ENCODE measurements at places on chromosomes 12 and 14.

GRCh38 chr12:131015581-131016337 is 62.1 kb downstream of the ADGRD1 start:
- no peak for DNase-seq

GRCh38 chr12:83573671-83574070 is 887.0 kb downstream of the TMTC2 start:
- DNase-seq = no peak

GRCh38 chr12:50775251-50775650 is 11.3 kb downstream of the ATF1 start:
- DNase-seq = no peak

DNA sequence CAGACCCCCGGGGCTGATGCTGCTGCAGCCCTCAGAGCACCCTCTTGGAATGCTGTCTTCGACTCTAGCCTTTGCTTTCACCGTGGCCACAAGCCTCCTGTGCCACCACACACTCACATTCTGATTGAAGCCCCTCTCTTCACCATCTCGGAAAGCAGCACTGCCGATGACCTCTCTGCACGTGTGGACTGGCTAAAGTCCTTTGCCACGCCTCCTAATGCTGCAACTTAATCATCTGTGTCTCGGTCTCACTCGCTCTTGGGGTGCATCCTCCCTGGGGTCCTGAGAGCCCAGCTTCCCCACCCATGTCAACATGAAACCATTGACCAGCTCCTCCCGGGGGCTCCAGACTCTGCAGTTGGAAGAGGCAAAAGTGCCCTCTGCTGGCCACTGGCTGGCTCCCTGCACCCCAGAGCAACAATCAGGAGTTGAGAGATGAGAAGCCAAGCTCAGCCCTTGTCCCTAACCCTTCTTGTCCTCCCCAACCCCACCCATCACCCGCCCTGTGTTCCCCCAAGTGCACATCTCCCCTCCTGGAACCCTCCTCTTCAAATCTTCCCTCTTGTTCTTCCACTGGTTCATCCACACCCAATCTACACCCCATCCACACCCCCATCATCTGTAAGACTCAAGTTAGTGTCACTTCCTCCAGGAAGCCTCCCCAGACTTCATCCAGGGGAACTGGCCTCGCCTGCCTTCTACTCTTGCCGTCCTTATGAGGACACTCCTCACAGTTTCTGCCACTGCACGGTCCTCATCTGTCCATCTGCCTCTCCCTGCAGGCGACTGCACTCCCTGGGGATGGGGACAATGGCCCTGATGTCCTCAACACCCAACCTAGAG is 23.6 kb upstream of the FAM181A start:
- DNase-seq = no peak

- DNase-seq = no peak
These were observed 74.1 kb upstream of the SLC38A2 start for GRCh38 chr12:46446645-46447044.

DNA sequence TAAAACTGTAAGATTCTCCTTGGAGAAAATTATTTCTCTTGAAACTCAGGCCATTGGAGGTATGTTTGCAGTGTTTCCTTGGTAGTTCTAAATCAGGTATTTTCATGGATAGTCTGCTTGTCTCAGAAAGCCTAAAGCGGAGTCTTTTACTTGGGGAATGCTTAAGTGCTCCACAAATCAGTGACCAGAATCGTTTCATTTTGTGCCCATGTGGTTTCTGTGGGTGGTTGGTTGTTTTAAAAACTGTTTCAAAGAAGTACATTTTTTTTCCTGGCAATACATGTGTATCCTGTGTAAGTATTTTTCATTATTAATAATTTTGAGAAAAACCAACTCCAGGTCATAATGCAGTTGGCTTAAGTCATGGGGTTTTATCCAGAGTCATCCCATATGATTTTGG is 33.6 kb downstream of the CCDC91 start:
- no peak for DNase-seq

GRCh38 chr14:24879661-24880386 is 170.1 kb downstream of the STXBP6 start:
- no peak for DNase-seq

GRCh38 chr12:53623548-53624385 is 2.4 kb downstream of the ATF7 start:
- no peak for DNase-seq

DNA sequence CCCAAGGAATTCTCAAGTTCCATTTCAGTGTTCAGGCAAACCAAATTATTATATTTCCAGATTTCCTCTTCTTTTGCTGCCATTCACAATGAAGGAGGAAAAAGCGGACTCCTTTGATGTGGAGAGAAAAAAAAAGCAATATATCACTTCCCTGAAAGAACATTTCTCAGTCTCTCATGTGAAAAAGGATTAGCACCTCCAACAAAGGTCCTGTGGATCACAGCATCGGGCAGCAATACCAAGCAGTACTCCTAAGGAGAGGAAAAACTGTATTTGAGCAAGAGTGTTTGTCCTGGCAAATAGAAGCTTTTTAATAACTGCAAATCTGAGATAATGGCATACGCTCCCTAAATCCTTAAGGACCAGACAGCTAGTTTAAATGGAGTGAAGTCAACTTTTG is 93.9 kb upstream of the RFX4 start:
- DNase-seq = no peak

DNA sequence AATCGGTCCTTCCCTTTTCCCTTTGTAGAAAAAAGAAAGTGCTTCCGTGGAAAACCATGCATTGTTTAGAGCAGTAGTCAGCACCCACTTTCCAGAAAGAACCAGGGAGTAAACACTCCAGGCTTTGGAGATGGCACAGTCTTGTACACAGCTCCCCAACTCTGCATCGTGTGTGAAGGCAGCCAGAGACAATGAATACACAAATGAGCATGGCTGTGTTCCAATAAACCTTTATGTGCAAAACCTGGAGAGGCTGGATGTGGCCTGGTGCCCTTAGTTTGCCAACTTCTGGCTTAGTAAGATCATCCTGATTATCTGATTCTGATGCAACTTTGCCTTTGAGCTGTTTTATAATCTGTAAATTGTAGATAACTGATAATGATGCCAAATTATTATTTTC is 463.4 kb upstream of the TMEM132C start:
- DNase-seq = no peak
